GM03348 (cell line): ENCODE measurements at places on chromosomes 3 and 15.
A peak's percentile ranks its signal among the peaks of the same experiment; 100 is the strongest.

GRCh38 chr15:52018244-52018643, 775 bp upstream of the MAPK6 start:
- DNase-seq, result no peak

DNA sequence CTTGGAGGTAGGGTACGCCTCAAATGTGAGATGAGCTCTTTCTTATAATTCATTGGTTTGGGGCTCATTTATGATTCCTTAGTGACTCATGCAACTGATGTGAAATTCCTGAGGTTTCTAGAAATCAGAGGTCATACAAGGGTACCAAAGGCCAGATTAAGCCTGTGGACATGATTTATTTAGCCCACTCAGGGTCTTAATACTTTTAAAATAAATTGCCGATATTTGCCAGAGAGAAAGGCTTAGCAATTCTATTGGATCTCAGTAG, 289.0 kb downstream of the NEK10 start:
- DNase-seq, result no peak

DNA sequence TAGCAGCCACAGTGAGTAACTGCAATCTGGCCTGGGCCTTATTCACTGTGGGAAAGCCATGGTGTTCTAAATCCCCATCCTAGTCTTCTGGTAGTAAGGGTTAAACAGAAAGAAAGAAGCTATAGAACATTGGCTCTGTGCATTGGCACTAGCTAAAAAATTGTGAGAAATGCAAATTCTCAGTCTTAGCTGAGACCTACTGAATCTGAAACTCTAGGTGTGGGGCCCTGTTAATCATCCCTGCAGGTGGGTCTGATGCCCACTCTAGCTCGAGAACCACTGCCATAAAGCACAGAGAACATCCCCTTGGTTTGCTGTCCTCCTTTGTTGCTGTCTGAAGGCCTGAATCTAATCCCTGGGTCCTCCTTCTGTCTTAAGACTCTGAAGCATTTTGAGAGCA, 59.3 kb downstream of the MEIS2 start:
- DNase-seq, result no peak

- no peak for DNase-seq
These were observed 782.2 kb upstream of the GOLIM4 start for GRCh38 chr3:168877899-168878298.

GRCh38 chr3:150494411-150494977, 51.8 kb downstream of the SERP1 start:
- peak; percentile 5 for DNase-seq

- no peak for DNase-seq
These were observed 5.6 kb downstream of the CCDC9B start for GRCh38 chr15:40334941-40335795.

DNA sequence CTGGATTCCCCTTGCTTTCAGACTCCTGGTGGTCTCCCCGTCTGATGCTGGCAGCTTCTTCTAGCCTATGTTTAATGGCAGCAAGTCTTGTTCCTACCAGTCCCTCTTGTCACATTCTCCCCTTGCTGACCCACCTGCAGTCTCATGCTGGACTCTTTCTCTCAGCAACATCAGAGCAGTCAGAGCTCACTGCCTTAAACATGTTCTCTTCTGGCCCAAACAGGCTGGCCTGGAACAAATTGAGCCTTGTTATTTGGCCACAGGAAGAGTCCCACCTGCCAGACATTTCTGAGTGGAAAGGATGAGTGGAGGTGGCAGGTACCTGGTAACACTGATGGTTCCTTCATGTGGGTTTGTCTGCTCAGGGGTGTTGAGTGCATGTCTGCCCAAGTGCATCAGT, 59.2 kb upstream of the APEH start:
- DNase-seq, result no peak

GRCh38 chr3:113514265-113514769, 639 bp downstream of the SPICE1 start:
- no peak for DNase-seq

GRCh38 chr3:152445212-152445611, 176.5 kb downstream of the MBNL1 start:
- no peak for DNase-seq

GRCh38 chr3:51280176-51280575, 104.9 kb upstream of the MANF start:
- DNase-seq, result no peak

- peak; percentile 72 for DNase-seq
These were observed 6.4 kb downstream of the C3orf52 start for GRCh38 chr3:112092496-112093179.

- no peak for DNase-seq
These were observed 188.0 kb upstream of the IL12A start for GRCh38 chr3:159800434-159801155.

DNA sequence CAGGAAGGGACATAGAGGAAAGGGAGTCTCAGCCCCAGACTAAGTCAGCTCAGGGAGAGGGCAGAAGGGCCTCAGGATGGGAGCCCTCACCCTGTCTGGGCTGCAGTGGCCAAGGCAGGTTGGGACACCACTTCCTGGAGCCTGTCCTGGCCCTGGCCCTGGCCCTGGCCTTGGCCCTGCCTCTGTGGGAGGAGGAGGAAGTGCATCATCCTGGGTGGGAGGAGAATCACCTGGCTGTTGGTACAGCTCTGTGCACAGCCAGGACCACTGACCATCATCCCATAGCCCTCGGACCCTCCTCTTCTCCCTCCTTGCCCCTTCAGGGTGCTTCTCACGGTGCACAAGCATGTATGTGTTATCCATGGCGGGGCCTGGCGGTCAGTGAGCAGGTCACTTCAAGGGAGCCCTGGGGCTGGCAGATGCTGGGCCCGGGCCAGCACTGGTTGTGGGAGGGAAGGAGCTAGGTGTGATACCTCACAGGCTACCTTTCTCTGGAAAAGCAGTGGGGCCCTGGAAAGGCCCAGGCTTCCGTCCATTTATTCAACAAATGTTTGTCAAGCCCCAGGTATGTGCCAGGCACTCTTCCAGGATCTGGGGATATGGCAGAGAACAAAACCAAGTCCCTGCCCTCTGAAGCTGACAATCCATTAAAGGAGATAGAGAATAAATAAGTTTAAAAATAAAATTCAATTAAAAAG, 8.2 kb upstream of the APEH start:
- no peak for DNase-seq

- DNase-seq, result no peak
These were observed 67.2 kb downstream of the UMPS start for GRCh38 chr3:124797426-124797945.

DNA sequence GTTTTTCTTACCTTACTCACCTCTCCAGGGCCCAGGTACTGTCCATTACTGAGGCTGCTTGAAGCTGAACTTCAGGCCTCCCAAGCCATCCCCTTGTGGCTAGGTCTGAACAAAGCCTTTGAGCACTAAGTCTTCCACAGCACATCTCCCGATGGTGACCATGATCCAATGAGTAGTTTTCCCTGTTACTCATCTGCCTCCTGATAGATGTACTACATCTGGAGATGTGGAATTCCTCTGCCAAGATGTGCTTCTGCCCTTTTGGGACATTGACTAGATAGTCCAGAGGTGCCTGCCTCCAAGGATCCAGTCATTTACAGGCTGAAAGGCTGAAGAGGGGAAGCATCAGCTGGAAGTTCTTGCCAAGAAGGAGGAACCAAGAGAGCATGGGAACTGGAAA, 28.9 kb upstream of the SLC35G2 start:
- DNase-seq, result no peak

- DNase-seq, result no peak
These were observed 150.5 kb downstream of the NTRK3 start for GRCh38 chr15:88106074-88106473.

- DNase-seq, result no peak
These were observed 635.9 kb downstream of the CADM2 start for GRCh38 chr3:85594676-85595075.

- no peak for DNase-seq
These were observed 34.2 kb downstream of the APBA2 start for GRCh38 chr15:28919679-28920655.

DNA sequence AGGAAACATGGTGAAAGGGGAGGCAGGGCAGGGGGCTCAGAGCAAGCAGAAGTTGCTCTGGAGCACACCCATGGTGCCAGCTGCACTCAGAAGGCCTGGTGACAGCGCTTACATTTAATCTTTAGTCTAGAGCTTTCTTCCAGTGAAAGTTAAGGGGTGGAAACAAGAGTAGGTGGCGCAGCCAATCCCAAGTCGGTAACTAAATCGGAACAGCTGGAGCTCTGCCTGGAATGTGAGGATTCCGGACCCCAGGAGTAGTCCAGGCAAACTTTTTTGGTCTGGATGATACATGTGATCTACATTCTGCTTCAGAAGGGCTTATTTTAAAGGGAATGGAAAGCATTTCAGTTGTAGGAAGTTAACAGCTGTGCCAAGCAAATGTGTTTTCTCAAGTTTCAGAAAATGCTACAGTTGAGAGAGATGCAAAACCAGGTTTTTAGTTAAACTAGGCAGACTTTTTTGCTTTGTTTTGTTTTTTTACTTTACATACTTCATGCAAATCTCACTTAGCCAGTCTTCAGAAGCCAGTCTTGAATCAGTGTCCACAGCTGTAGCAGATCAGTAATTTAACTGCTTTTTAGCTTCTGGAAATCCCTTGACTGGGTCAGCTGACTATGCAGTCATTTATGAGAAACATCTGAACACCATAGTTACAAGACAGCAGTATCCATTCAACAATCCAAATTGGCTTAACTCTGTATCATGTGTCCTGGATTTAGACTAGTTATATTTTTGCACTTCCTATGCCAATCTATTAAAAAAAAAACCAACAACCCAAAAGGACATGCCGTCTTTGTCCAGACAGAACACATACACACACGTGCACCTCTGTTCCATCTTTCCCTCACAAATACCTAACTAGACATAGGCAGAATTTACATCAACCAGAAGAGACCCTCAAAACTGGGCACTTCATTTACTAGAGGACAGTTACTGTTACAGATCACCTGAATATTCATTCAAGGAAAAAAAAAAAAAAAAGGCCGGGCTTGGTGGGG, 33.2 kb downstream of the ZNF106 start:
- DNase-seq, result peak; percentile 90

- DNase-seq, result no peak
These were observed 43.6 kb upstream of the COL6A6 start for GRCh38 chr3:130473416-130473815.

- DNase-seq, result peak; percentile 85
These were observed 25.4 kb upstream of the SLC25A26 start for GRCh38 chr3:66195347-66195783.

- no peak for DNase-seq
These were observed 2.0 kb upstream of the TRAT1 start for GRCh38 chr3:108820586-108820985.

- no peak for DNase-seq
These were observed 2.1 kb upstream of the USP3 start for GRCh38 chr15:63502137-63502766.

DNA sequence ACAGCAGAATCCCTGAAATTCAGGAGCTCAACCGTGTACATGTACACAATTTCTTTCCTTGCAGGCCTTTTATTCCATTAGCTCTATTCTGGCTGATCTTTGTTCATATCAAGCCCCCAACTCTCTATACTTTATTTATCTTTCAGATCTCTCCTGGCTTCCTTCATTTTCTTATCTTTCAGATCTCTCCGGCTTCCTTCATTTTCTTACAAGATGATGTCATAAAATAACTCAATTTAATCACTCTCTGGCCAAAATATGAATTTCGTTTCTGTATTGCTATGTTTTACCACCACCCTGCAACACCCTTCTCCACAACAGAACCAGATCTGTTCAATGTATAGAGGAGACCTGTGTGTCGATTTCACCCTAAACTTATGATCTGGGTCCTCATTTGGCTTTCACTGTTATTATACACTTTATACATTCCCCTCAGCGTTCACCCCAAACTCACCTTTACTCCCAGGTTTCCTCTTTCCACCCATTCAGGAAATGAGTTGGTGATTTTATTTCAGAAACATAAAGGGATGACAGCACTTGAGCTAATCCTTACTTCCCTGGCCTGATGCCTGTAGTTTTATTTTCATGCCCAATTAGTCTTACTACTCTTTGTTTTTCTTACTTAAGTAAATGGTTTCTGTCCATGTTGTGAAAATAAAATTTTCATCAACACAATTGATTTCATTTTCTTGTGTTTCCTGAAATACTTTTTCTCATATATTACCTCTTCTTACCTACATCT, 195.5 kb downstream of the BCHE start:
- no peak for DNase-seq

DNA sequence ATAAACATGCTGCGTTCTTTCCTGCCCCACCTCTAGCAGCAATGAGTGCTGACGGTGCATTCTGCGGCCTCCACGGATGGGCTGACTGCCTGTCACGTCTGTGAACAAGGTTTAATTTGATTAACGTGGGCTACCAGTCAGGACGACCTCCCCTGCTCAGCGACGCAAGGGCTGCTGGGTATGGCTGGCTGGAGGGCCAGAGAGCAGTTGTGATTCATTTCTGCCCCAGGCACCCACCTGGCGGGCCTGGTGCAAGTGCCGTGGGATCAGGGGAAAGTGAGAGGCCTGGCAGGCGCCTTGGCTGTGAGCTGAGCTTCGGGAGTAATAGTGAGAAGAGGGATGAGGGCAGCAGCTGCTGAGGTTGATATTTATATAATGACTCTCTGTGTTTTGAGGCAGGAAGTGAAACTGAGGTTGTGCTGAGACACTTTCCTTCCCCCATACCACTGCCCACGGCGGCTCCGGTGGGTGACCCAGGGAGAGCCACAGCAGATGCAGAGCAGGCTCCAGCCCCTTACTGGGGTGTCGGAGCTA, 190.4 kb upstream of the BCL6 start:
- no peak for DNase-seq

DNA sequence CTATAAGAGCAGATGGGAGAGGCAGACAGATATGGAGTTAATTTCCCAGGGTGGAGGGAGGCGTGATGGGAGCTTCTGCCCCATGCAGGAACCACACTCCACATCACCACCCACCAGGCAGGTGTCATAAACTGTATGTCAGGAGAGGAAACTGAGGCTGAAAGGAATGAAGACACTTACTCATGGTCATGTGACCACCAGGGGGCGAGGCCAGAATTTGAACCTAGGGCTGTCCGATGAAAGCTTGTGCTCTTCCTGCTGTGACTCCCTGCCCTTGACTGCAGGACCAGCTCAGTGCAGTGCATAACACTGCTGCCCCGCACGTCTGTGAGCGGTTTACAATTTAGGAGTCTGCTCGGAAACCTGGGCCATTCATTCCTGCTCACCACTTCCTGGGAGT, 28.8 kb downstream of the NUP210 start:
- no peak for DNase-seq

DNA sequence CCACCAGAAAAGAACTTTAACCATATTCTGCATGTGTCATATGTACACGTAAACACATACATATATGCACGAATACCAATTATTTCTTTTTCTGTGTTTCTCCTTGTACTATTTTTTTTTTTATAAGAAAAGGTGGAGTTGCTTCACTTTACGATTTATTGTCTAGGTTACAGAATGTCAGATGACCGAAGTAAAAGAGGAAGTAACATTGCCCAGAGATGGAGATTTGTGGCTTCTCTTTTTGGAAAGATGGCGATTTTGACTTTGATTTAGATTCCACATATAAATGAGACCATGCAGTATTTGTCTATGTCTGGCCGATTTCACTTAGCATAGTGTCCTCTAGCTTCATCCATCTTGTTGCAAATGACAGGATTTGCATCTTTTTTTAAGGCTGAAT, 293.1 kb downstream of the SV2B start:
- no peak for DNase-seq

DNA sequence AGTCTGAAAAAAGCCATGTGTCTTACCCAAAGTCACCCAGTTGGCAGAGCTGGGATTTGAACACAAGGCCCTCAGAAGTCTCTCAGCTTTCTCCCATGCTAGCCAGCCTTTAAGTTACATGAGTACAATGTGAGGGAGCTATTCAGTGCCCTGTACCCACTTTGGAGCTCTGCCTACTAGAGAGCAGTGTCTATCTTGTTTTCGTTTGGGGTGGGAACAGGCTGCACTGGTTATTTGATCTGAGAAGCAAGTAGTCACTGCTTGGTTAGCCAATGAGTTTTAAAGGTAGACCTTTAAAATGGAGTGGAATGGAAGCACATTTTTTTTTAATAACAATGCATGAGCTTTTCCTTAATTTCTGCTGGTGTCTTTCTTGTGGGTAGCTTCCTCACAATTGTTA, 231.1 kb upstream of the BHLHE40 start:
- DNase-seq, result no peak
